ENCODE measurements at places on chromosomes 1 and 21. TPM values are rescaled to one million over a fixed set of nuclear protein-coding genes. Genes with fewer than 3 reads are reported as not detected.

DNA sequence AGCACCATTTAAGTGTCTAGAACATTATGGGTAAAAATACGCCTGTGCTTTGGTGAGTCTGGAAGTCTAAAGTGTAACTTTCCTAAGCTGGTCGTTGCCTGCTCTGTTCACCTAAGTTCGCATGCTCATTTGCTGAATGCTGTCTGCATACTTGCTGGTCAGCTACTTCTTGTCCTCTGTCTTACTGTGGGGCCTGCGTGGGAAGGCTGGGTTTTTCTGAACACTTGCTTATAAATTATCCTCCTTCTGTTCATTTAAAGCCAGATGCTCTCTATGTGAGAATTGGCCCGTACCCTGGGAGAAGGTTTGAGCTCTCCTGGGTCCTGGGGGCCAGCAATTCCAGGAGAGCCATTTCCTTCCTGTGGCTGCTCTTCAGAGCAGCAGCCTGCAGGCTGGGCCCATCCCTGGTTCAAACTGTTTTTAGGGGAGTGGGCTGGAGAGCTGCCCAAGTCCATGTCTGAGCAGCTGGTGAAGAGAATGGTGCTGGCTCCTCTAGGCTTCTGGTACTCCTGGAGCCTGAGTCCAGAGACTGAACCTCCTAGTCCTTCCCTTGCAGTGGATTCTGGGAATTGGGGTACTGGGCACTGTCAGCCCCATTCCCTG, 75.7 kb downstream of the GALNT2 start:
- DNase-seq: no peak

DNA sequence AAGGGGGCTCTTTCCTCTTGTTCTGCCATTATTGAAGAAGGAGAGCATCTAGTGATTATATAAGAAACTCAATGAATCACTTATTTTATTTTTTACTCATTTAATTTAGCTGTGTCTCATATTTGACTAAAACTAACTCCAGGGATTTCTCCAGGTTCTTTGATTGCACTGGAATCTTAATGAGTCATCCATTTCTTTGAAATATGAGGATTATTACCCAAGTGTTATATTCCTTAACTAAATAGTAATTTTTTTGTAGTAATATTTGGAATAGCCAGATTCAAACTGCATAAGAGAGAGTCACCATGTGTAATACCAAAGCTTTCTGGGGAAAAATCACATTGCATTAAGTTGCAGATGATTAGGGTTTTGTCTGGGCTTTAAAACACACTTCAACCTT, 59.5 kb downstream of the NTMT2 start:
- no peak for DNase-seq

DNA sequence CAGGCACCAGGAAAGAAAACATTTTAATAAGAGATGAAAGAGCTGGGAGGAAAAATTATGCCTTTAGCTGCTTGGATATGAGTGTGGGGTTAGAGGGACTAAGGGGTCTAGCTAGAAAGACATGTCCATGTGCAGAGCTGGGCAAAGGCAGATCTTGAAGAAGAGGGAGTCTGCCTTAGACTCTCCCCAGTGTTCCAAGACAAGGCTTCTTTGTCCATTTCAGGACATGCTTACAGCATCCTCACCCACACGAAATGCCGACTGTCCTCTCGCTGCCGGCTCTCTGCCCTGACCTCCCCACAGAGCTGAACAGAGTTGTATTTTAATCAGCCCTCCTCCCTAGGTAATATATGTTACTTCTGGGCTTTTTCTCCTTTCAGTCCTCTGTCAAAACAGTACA, 100.7 kb upstream of the ATP1B1 start:
- no peak for DNase-seq

DNA sequence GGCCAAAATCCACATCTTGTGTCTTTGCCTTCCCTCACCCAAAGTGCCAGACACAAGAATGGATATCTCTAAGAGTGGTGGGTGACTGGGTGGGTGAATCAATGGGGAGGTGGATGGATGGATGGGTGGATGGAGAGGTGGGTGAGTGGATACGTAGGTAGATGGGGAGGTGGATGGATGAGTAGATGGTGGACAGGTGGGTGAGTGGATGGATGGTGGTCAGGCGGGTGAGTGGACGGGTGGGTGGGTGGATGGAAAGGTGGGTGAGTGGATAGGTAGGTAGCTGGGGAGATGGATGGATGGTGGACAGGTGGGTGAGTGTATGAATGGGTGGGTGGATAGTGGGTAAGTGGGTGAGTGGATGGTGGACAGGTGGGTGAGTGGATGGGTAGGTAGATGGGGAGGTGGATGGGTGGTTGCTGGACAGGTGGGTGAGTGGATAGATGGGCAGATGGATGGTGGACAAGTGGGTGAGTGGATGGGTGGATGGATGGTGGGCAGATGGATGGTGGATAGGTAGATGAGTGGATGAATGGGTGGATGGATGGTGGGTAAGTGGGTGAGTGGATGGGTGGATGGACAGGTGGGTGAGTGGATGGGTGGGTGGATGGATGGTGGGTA, 34.2 kb downstream of the SLC19A1 start:
- peak; percentile 8 for DNase-seq

GRCh38 chr1:183218027-183218618, 32.1 kb downstream of the LAMC2 start:
- peak; percentile 53 for DNase-seq

DNA sequence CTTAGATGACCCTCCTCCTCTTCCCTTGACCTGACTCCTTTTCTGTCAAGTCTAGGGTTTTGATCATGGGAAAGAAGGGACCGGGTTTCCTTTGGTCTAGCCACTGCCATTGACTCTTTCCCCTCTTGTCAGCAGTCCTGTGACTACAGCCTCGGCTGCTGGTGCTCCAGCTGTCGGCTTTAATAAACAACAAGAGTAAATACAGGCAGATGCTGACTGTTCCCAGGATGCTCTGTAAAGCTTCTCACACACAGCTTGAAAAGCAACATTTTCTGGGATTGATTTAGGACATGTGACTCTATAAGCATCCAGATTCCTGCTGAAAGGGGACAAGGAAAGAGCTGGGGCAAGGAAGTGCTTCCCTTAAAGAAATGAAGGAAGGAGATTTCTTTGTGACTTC, 53.5 kb upstream of the CTTNBP2NL start:
- DNase-seq: no peak

DNA sequence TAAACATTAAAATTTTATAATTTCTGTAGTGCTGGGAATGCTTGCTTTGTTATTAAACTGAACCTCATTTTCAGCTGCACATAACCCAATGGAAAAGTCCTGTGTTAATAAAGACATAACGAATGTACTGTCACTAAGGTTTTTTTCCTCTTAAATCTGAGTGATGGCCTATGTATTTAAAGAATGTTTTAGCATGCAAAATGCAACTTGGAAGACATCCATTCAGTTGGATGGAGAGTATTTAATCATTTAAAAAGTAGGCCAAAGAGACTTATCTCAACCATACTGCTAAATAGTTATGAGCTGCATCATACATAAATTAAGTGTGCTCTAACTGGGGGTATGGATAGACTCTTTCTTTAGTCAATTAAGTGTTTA, 48.5 kb downstream of the RWDD3 start:
- no peak for DNase-seq

- DNase-seq: no peak
Measured at GRCh38 chr1:150807249-150808023, 624 bp downstream of the CTSK start.

- no peak for DNase-seq
Measured at GRCh38 chr1:245431706-245432105, 276.9 kb downstream of the KIF26B start.

DNA sequence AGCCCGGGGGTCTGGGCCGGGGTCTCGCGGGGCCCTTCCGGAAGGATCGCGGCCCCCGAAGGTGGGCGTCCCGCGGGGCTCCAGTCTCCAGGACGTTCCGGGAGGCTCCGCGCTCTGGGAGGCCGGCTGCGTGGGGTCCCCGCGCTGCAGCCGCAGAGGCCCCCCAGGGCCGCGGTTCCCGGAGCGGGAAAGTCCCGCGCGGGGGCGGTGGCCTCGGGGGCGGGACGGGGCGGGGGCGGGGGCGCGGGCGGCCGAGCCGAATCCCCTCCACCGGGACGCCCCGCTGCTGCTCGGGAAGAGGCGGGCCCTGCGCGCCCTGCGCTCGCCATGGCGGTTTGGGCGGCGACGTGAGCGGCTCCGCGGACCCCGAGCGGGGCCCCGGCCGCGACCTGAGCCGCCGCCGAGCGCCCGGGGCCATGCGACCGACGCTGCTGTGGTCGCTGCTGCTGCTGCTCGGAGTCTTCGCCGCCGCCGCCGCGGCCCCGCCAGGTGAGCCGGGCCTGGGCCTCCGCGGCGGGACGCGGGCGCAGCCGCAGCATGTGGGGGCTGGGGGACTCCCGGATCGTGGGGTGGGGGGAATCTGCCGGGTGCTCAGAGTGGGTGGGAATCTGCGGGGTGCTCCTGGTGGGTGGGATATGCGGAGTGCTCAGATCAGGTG, at the start of gene IFNGR2:
Gene IFNGR2 (plus strand): TSS at position 286 of the 658 bp plus-strand sequence. CDS start 131 bp downstream, at position 417.
- DNase-seq: peak; percentile 50

RALGPS2 gene
- total RNA-seq: 7.5 TPM

SMCP gene
- total RNA-seq: not detected

OR10Z1 gene
- total RNA-seq: not detected
